Inflammatory macrophage (primary cell): ENCODE measurements at places on chromosomes 2 and 18.

DNA sequence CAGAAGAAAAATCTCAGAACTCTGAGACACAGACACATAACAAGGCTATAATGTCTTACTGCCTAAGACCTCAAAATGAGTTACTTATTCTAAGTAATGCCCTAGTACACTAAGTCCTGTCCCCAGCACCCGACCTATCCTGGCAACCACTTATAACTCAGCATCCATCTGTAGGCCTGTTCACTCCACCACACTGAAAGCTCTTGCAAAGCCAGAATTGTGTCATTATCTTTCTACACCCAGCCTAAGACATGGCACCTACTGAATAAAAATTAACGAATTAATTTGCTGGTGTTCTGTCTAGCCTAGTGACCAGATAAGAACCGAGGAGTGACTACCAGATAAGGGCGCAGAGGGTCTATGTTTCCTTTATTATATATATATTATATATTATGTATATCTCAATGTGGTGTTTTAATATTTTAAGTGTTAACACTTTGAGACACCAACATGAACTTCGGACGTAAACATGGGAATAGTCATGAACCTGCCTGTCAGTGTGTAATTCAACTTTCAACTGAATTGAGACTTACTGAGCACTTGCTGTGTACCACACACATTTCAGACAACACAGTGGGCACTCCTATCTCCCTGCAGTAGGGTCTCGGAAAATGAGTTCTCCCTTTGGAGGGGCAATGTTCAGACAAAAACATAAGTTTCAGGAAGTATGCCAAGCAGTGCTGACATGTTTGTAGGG lies 27.7 kb downstream of the TMEM131 start:
- DNase-seq, result no peak

- no peak for DNase-seq
These were observed 55.5 kb downstream of the EMILIN2 start for GRCh38 chr18:2902327-2902726.

GRCh38 chr2:74863802-74864248 lies 29.9 kb downstream of the HK2 start:
- no peak for DNase-seq

- DNase-seq, result no peak
These were observed 14.8 kb upstream of the COLEC12 start for GRCh38 chr18:515156-515815.

GRCh38 chr2:1731963-1732768 lies 12.1 kb downstream of the PXDN start:
- DNase-seq, result no peak

- no peak for DNase-seq
These were observed 87.8 kb upstream of the SNTG2 start for GRCh38 chr2:862731-863466.

- DNase-seq, result no peak
These were observed 103.7 kb downstream of the LPIN1 start for GRCh38 chr2:11850082-11850481.

DNA sequence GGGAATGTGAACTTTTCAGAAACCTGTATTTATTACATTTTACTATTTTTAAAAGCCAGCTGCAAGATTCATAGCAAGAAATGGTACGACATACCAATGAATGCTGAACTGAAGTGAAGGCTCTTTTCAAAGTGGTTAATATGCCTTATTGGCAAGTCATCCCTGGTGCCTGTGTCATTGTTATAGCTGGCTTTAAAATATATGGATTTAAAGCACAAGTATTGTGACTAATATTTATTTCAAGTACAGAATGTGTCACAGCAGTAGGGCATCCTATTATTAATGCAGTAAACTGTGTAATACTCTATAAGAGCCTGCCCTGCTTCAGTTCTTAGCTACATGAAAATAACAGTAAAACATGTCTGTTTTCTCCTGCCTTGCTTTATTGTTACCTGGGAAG lies 10.8 kb downstream of the TSHZ1 start:
- DNase-seq, result no peak

DNA sequence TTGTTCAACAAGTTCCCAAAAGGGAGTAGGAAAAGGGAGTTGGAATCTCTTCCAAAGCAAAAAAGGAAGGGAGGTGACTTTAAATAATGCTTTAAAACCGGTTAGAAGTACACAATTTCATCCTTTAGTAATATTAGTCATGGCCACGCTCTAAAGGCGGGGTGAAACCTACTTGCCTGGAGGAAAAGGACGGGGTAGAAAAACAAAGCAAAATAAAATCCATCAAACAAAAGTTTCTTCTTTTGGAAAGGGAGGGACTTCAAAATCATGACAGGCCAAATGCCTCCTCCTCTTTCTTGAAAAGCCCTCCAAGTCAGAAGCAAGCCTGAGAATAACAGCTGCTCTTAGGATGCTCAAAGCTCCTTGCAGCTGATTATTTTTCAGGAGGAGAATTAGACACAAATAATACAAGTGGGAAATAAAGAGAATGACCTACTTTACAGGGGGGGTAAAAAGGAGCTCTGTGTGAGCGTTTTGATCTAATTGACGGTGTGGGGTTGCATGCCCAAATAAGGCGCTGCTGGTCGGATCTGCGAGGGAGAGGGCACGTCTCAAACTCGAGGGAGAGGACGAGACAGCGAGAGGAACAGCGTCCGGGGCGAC lies 1.8 kb upstream of the NPAS2 start:
- DNase-seq, result no peak

- DNase-seq, result no peak
These were observed 18.8 kb downstream of the TGOLN2 start for GRCh38 chr2:85308896-85309555.

- peak; percentile 19 for DNase-seq
These were observed 203.3 kb downstream of the TCF4 start for GRCh38 chr18:55384551-55385275.

GRCh38 chr2:70321370-70321769 lies 19.5 kb upstream of the FAM136A start:
- DNase-seq, result no peak

DNA sequence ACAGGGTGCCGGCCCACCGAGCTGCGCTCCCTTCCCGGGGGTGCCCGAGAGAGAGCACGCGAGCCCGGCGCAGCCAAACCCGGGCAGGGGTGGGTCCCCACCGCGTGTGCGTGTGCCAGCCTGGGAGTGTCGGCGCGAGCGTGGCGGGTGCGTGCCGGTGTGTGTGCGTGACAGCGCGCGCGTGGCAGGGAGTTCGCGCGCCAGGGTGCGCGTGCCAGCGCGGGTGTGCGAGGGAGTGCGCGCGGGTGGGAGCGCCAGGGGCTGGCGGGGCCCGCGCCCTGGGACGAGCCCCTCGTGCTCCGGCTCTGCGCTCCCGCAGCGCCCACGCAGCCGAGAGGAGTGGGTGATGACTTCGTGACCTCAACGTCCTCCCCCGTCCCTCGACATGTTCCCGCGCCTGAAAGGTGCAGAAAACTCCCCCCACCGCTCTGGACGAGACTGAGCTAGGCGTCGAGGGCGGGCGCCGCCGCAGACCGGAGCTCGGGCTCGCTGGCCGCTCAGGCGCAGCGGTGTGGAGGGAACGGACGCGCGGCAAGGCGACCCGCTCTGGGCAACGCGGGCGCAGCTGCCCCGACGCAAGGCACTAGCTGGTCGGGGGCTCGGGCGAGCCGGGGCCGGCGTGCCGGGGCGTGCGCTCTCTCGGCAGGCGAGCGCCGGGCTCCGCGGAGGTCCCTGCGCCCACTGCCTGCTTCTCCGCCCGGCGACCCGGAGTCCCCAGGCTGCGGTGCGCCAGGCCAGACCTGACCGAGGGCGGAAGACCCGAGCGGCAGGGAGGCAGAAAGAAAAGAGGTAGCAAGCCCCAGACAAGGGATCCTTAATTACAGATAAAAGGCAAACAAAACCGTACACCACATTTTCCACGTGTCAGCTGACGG lies 582.8 kb downstream of the ZEB2 start:
- peak; percentile 26 for DNase-seq
